ENCODE measurements at places on chromosomes 16 and 17.
A peak's percentile ranks its signal among the peaks of the same experiment; 100 is the strongest.

- peak; percentile 91 for DNase-seq
Observed at GRCh38 chr16:81696961-81697615, 82.0 kb upstream of the PLCG2 start.

GRCh38 chr17:75697651-75698291 lies 23.5 kb upstream of the ITGB4 start:
- DNase-seq: no peak

- no peak for DNase-seq
Observed at GRCh38 chr16:23859713-23860269, 24.0 kb downstream of the PRKCB start.

- DNase-seq: no peak
Observed at GRCh38 chr16:64440421-64440831, 681.4 kb downstream of the CDH11 start.

- DNase-seq: no peak
Observed at GRCh38 chr16:67989322-67990017, 9.2 kb upstream of the DPEP3 start.

- no peak for DNase-seq
Observed at GRCh38 chr17:65254166-65254565, 117.0 kb downstream of the RGS9 start.

GRCh38 chr16:9275377-9275776 lies 183.9 kb downstream of the HAPSTR1 start:
- no peak for DNase-seq

DNA sequence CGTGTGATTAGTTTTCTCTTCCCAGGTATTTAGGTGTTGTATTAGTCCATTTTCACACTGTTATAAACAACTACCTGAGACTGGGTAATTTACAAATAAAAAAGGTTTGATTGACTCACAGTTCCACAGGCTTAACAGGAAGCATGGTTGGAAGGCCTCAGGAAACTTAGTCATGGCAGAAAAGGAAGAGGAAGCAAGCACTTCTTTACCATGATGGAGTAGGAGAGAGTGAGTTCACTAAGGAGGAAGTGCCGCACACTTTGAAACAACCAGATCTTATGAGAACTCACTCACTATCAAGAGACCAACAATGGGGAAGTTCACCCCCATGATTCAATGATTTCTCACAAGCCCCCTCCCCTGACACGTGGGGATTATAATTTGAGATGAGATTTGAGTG lies 1343.7 kb upstream of the GOT2 start:
- no peak for DNase-seq

Data from HuH-7 (cell line).